NB4 (cell line): ENCODE measurements at places on chromosomes 6 and 20.

DNA sequence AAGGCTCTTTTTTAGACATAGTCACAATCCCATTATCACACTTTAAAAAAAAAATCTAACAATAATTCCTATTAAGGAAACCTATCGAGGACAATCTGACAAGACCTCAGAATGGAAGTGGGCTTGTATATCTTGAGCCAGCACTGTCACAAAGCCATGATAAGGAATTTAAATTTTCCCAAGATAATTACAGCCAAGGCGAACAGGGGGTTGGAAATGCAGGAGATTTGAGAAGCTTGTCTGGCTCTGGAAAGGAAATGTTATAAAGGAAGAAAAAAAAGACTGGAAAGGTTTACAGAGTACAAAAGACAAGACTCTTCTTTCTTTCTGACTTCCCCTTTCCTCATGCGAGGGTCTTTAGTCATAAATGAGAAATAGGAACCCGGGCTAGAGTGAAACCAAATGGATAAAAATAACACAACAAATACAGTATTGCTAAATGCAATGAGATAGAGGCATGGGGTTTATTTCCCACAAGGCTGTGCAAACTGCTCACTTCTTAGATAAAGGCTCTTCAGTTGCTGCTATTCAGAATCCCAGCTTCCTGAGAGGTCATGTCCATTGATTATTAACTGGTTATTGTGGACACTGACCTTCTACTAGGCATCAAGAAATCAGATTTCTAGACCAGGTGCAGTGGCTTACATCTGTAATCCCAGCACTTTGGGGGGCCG lies 13.4 kb upstream of the GHRH start:
- peak; percentile 87 for DNase-seq

DNA sequence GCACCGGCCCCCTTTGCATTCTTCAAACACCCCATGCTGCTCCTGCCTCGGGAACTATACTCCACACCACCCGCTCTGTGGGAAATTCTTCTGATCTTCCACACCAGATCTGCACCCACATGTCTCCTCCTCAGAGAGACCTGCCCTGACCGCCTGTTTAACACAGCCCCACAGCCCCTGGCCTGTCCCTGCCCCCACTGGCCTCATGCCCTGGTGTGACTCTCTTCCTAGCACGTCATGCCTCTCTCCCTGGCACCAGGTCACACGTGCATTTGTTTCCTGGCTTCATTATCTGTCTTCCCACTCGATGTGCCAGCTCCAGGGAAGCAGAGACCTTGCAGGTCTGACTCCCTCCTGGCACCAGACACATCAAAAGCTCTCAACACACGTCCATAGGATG lies 79.6 kb downstream of the ANKRD60 start:
- no peak for DNase-seq

- DNase-seq = peak; percentile 65
These were observed 72.3 kb downstream of the OR2B2 start for GRCh38 chr6:27839626-27840475.

DNA sequence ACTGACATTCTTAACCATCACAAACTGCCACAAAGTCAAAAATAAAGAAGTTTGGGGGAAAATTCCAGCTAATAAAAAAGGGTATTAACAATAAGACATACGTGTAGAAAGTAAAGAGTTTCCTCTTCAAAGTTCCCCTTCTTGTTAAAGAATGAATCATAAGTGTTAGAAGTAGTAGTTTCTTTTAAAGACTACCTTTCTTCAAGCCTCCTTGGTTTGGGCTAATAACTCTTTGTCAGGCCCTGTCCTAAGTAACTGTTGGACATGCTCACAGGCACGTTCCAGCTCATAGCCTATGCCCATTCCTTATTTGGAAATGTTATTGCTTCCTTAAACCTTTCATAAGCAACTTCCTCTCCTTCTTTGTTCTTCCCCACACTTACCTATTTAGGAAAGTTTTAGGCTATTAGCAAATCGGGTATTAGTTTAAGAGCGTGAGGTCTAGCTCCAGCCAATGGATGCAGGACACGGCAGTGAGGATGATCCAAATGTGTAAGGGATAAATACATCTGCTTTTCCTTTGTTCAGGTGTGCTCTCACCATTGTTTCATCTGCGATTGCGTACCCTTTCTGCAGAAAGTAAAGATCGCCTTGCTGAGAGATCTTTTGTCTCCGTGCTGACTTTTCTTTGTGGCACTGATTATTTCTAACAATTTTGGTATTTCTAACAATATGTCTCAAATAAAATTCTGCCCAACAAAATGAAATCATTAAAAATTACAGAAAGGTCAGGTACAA lies 64.9 kb downstream of the CHD6 start:
- no peak for DNase-seq

- DNase-seq = no peak
These were observed 3.9 kb upstream of the SYS1 start for GRCh38 chr20:45359069-45359405.

- DNase-seq = peak; percentile 83
These were observed 533 bp downstream of the ZFAND3 start for GRCh38 chr6:37819802-37820717.

DNA sequence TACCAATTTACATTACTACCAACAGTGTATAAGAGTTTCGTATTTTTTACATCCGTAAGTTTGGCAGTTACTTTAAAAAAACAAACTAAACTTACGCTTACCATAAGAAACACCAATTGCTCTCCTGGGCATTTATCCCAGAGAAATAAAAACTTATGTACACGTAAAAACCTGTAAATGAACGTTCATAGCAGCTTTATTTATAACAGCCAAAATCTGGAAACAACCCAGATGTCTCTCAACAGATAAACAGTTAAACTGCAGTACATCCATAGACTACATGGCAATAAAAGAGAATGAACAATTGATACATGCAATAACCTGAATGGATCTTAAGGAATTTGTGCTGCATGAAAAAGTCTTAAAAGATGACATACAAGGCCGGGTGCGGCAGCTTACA lies 30.7 kb downstream of the NCR2 start:
- DNase-seq = no peak

DNA sequence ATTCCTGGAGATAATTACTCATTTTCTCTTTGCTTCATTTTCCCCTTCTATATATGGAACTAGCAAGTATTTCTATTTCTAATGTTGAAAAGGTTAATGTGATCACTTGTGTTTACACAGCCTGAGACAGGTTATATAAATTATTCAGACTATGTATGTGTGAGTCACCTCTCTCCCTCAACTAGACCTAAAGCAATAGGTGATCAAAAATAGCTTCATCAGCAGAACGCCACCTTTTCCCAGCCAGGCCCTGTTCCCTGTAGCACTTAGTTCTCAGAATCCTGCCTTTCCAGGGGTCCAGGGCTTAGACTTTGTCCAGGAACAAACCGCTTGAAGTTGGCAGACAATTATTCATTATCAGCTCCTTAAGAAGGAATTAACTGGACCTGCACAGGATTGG lies 125.3 kb upstream of the EXOC2 start:
- no peak for DNase-seq

GRCh38 chr6:155274106-155274505 lies 10.3 kb downstream of the CLDN20 start:
- no peak for DNase-seq

GRCh38 chr20:9068841-9069663 lies at the start of gene PLCB4:
Gene PLCB4 (plus strand): TSS chr20:9069087. CDS start chr20:9307815, 238,728 bp downstream.
- no peak for DNase-seq

- DNase-seq = no peak
These were observed 202.7 kb upstream of the MARCKS start for GRCh38 chr6:113654396-113654795.

GRCh38 chr6:72421387-72421786 lies 200.5 kb upstream of the KCNQ5 start:
- no peak for DNase-seq

GRCh38 chr20:37542281-37542680 lies 14.6 kb upstream of the BLCAP start:
- DNase-seq = no peak

DNA sequence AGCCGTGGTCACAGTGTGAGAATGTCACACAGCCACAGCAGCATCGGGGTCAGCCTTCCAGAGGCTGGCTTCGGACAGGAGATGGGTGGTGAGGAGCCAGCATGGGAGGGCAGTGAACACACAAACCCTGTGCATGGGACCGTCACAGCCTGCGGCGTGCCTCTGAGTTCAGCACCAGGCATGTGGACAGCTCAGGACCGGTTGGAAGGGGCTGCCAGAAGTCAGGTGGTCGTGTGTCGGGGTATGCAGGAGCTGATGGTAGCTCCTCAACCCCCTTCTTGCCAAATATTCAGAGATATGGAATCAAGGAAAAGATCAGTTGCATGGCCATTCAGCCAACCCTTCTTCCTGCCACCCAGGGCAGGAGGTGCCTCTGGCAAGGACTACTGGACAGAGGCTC lies 28.2 kb downstream of the MYT1 start:
- peak; percentile 15 for DNase-seq

- DNase-seq = no peak
These were observed 16.1 kb upstream of the STX11 start for GRCh38 chr6:144134176-144134575.

DNA sequence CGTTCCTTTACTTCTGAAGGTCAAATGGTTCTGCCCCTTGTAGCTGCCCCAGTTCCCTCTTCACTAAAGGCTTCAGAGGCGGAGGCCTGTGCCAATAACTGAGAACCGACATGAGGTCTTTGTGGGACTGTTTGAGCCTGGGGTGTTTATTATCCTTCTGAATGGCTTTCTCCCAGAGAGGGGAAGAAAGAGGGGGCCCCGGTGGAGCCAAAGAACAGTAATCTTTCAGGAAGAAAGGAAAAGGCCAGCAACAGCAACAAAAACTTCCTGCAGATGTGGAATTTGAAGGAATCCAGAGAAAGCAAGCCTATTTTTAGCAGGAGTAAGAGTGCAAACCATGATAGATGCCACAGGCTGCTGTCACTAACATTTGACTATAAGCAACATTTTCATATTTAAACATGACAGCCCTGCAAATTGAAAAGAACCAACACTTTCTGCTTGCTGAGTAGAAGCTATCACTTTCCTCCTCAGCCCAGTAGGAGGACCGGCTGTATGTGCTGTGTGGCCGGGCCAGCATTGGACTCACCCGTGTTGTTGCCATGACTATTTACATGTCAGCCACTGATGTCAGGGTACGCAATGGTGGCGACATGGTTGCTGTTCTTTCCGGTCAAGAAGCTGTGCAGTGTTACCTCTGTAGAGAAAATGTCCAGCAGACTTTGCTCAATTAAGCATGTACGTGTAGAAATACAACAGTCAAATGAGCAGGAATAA lies 121.3 kb downstream of the SOBP start:
- DNase-seq = no peak

- no peak for DNase-seq
These were observed 26.7 kb upstream of the AKIRIN2 start for GRCh38 chr6:87728706-87729105.

GRCh38 chr20:63941282-63942081 lies 14.7 kb downstream of the UCKL1 start:
- DNase-seq = no peak

GRCh38 chr6:46510651-46511050 lies 19.4 kb upstream of the RCAN2 start:
- DNase-seq = no peak

DNA sequence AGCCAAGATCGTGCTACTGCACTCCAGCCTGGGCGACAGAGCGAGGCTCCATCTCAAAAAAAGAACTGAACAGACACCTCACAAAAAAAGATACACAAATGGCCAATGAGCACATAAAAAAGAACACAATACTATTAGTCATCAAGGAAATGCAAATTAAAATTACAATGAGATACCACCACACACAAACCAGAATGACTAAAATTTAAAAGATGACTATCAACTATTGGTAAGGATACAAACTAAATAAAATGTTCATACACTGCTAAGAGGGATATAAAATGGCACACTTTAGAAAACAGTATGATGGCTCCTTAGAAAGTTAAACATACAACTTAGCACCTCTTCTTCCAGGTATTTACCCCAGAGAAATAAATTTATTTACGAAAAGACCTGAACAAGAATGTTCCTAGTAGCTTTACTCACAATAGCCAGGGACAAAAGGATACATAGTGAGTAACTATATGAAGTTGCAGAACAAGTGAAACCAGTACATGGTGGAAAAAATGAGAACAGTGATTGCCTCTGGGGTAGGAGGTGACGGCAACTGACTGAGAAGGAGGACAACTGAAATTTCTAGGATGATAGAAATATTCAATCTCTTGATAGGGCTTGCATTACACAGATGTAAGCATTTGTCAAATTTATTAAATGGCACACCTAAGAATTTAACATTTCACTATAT lies 53.2 kb downstream of the FAM8A1 start:
- no peak for DNase-seq

- no peak for DNase-seq
These were observed 45.5 kb upstream of the RNF8 start for GRCh38 chr6:37308069-37308815.

DNA sequence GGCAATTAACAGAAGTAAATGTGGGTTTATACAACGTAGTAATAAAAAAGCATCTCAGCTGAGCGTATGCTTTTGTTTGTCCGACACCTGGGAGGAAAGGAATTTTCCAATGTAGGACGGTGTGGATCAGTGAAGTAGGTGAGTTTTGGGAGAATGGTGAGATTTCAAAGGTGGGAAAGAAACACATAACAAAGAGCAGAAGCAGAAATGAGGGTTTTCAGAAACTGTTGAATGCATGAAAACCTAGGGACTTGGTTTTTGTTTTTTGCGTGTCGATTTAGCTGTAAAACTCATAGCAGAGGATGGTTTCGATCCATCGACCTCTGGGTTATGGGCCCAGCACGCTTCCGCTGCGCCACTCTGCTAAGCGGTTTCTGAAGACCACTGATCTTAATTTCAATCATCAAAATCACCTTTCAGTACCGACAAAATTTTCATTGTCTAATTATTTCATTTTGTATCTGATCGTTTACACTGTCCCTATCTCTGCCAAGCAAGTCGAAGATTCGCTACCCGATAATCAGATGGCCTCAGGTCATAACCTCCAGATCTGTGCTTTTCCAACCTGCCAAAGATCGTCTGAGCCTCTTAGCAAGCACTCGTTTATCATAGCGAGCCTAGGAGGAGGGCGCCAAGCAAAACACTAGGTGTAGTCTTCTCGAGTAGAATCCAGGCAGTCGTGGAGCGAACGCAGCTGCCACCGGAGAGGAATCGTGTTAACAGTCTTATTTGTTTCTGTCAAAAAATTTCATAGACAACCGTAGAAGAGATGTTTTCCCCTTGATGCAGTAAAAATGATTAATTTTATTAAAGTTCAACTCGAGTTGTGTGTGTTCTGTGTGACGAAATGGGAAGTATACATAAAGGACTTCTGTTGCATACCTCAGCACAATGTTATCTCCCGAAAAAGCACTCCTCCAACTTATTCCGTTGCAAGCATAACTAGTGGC lies 20.9 kb upstream of the POM121L2 start:
- peak; percentile 83 for DNase-seq

- DNase-seq = no peak
These were observed 76.3 kb downstream of the PERP start for GRCh38 chr6:138030872-138031271.

GRCh38 chr20:20092827-20093226 lies 40.5 kb downstream of the CFAP61 start:
- no peak for DNase-seq

- no peak for DNase-seq
These were observed 43.5 kb upstream of the TIAM2 start for GRCh38 chr6:154951345-154952200.

DNA sequence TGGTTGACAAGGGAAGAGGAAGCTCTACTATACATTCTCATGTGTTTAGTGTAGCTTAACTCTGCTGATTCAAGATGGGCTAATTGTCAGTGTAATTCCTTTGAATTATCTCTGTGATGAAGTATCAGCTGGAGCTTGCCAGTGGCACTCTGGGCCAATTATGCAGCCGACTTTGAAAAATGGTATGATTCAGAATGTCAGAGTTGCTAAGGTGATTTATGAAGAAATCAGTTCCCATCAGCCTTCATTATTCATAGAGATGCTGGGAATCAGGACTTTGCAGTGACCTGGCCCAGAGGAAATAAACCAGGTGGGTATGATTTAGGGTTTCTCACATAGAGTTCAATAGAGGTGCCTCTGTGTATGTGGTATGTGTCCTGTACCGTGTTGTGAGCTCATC lies 33.4 kb downstream of the KCNS1 start:
- DNase-seq = no peak
